Stimulated activated CD4-positive, alpha-beta T cell treated with anti-CD3 and anti-CD28 coated beads, Interleukin-15, amount 100 ng/mL, for 48 hours (primary cell): ENCODE measurements at places on chromosomes 5 and 9.

- no peak for DNase-seq
Measured at GRCh38 chr9:87383344-87384150, 114.1 kb upstream of the DAPK1 start.

- no peak for DNase-seq
Measured at GRCh38 chr5:45274241-45274640, 421.9 kb downstream of the HCN1 start.

DNA sequence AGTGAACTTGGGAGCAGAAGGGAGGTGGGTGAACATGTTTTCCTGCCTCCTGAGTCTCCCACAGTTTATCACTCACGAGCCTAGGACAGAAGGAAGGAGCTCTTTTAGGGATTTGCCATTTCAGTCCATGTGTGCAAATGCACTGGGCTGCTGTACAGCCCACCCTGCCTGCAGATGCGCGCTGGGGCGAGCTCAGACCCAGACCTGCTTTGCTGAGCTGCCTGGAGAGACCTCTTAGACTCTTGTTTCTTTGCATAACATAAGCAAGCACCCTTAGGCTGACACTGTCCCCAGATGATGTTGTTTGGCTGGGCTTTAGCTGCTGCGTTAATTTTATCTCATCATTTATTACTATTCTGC, 199.0 kb downstream of the CACNA1B start:
- no peak for DNase-seq

- no peak for DNase-seq
Measured at GRCh38 chr5:25694801-25695200, 1050.0 kb upstream of the CDH10 start.

GRCh38 chr5:13601112-13601511, 343.4 kb downstream of the DNAH5 start:
- DNase-seq = no peak

DNA sequence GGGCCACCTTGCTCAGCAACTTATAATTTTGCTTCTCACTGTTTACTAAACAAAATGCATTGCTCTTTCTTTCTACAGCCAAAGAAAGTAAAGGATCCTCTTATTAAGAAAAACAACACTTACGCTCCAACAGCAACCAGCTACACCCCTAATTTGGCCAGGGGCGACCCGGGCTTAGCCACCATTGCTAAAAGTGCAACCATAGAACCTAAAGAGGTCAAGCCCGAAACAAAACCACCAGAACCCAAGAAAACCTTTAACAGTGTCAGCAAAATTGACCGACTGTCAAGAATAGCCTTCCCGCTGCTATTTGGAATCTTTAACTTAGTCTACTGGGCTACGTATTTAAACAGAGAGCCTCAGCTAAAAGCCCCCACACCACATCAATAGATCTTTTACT, 49.1 kb downstream of the GABRA1 start:
- DNase-seq = no peak
